ENCODE measurements at places on chromosomes 2 and 18.

GRCh38 chr2:96734880-96735583 lies 4.8 kb downstream of the LMAN2L start:
- DNase-seq, result no peak

DNA sequence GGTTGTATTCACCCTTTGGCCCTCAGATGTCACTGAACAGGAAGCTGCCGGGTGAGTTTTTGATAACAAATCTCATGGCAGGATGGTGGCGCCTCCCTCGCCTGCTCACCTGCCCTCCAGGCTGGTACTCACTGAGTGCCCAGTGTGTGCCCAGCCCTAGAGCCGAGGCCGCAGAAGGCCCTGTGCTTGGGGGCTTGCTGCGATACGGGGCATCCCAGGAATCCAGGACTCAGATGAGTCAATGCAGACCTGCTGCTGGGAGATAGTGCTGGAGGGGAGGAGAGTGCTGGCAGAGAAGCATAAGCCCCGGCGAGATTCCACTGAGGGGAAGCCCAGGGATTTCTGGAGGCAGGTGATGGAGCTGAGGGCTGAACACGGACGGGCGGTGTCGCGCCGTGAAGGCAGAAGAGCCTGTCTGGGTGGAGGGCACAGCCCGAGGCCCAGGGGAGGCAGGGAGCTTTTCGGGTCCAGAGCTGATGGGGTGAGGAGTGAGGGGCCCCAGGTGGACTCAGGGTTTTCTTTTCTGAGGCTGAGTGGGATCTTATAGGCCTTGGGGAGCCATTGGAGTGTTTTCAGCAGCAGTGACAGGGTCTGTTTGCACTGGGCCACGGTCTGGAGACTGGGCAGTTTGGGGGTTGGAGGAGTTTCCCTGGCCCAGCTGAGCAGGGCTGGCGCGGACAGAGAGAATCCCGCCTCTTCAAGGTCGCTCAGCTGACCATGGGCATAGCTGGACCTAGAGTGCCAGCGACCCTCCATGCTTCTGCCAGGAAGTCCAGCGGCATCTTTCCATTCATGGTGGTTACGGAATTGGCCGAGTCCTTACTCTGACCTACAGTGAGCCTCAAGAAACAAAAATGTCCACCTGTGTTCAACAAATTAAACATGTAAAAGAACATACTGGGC lies 35.5 kb downstream of the LDLRAD4 start:
- DNase-seq, result no peak

GRCh38 chr2:176637486-176638166 lies 368.4 kb downstream of the MTX2 start:
- DNase-seq, result no peak

GRCh38 chr2:113977660-113978523 lies 88.0 kb downstream of the ACTR3 start:
- DNase-seq, result no peak

GRCh38 chr2:99187011-99187410 lies 6.0 kb downstream of the MRPL30 start:
- no peak for DNase-seq

GRCh38 chr18:48422947-48423378 lies 13.8 kb upstream of the ZBTB7C start:
- no peak for DNase-seq

DNA sequence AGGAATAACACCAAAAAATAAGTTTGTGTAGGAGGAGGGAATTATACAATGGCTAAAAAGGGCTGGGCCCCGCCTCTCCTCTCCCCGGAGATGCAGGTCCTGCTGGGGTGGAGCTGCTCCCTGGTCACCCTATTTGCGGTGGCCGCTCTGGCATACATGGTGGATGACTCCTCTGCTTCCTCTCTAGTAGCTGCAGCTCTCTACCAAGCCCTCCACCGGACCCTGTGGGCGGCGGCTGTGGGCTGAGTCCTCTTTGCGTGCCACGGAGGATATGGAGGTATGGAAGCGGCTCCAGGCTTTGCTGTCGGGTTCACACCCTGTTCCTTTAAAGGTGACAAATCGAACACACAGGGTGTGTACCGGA lies 77.1 kb upstream of the SEC11C start:
- no peak for DNase-seq

DNA sequence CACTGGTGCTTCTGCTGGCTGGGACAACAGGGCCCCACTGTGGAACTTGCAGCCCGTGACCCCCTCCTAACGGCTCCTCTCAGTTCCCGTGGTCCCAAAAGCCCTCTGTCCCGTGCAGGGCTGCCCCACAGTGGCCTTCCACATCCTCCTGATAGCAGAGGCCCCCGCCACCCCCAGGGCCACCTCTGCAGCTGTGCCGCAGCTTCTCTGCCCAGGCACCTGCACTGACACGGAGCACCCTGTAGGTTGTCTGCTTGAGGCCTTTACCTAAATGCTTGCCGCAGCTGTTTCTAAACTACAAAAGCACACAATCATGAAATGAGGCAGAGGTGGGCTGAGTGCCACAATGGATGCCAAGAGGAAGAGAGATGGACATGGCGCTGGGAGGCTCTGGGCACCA lies 13.5 kb upstream of the GRHL1 start:
- no peak for DNase-seq

DNA sequence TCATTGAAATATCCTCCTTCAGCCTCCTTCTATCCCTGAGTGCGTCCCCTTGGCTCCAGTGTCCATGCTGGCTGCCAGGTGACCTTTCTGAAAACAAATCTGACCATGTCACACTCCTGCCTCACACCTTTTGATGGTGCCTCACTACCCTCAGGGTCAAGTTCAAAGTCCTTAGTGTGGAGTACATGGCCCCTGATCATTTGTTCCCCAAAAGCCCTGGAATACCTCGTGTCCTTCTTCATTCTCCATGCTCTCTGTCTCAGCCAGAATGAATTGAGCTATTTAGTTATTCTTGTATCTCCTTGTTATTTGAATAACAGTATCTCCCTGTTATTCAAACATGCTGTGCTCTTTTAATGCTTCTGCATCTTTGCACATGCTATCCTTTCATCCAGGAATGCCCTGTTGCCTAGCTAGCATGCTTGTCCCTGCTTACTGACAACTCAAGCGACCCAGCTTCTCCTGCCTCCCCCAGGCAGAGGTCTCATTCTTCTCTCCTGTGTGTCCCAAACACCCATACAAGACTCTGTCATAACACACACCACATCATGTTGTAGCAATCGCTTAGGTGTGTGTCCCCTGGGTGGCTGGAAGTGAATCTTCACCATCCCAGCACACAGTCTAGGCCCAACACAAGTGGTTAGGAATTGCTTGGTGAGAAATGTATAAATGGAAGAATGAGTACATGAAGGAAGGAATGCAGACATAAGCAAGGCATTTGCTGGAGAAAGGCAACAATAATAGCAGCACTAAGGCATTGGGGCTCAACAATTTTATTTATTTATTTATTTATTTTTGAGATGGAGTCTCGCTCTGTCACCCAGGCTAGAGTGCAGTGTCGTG lies 144.0 kb downstream of the DDX1 start:
- no peak for DNase-seq

GRCh38 chr2:98921062-98921461 lies 15.0 kb downstream of the CRACDL start:
- no peak for DNase-seq

- DNase-seq, result no peak
These were observed 128.2 kb downstream of the SS18 start for GRCh38 chr18:25962176-25962575.

DNA sequence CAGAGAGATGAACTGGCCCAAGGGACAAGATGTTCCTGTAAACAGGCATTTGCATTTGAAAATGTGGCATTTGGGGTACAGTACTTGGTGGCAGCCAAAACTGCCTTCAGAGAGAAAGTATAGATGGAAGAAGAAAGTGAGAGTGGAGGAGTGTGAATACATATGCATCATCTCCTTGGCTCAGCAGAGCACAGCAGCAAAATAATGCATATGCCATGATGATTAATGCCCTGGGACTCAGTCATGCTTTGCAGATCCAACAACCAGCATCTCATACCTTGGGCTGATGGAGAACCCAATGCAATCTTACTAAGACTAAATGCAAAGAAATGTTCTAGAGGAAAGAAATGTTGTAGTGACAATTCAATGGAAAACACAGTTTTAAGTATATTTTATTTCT lies 29.7 kb upstream of the CYTIP start:
- no peak for DNase-seq

DNA sequence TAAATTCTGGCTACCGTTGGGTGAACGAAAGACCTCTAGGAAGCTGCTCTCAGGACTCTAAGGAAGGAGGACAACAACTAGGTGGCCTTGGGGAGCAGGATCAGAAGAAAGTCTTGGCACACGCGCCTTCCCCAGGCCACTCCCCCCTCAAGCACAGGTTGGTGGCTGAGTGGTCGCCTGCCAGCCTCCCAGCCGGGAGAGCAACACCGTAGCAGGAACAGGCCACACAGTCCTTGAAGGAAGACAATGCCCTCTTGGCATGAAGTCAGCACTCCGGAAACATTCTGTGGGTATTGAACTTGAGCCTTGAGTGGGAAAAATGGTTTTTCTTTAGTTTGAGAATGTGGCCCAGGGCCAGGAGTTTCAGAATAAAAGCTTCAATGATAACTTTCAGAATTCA lies 87.4 kb upstream of the AGAP1 start:
- DNase-seq, result no peak

DNA sequence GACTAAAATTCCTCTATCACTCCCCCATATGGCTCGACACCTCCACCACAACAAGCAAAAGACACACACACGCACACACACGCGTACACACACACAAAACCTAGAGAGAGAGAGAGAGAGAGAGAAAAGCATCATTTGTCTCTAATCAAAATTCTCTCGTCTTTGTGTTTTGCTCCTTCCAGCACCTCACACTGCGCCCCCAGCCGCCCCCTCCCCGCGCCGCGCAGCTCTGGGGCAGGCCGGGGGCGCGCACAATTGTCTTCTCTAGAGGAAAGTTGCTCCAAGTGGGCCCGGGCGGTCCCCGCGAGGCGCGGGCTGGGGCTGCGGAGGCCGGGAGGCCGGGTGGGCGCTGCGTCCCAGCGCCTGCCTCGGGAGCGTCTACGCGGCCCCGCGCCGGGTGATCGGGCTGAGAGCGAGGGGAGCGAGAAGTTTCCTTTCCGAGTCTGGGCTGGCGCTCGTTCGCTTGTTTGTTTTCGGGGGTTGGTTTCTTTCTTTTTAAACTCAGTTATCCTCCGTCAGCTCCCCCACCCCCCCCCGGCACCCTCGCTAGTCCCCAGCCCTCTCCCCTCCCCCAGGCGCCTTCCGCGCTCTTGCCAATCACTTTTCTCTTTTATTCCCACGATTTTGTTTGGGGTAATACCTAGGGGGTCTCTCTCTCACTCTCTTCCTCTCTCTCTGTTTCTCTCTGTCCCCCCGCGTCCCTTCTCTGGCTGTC lies 4.1 kb downstream of the ZEB2 start:
- peak; percentile 23 for DNase-seq

GRCh38 chr2:30148850-30149249 lies 2.0 kb downstream of the YPEL5 start:
- DNase-seq, result no peak

GRCh38 chr2:241774419-241775222 lies 2.0 kb upstream of the GAL3ST2 start:
- no peak for DNase-seq

- no peak for DNase-seq
These were observed 44.3 kb upstream of the REL start for GRCh38 chr2:60837123-60837522.

GRCh38 chr2:8549942-8550341 lies 131.9 kb upstream of the ID2 start:
- DNase-seq, result no peak

GRCh38 chr2:114218383-114218782 lies 224.1 kb upstream of the DPP10 start:
- DNase-seq, result no peak

- DNase-seq, result no peak
These were observed 7.3 kb downstream of the TMX3 start for GRCh38 chr18:68707646-68708045.

GRCh38 chr2:195319548-195320412 lies 337.2 kb upstream of the SLC39A10 start:
- no peak for DNase-seq

DNA sequence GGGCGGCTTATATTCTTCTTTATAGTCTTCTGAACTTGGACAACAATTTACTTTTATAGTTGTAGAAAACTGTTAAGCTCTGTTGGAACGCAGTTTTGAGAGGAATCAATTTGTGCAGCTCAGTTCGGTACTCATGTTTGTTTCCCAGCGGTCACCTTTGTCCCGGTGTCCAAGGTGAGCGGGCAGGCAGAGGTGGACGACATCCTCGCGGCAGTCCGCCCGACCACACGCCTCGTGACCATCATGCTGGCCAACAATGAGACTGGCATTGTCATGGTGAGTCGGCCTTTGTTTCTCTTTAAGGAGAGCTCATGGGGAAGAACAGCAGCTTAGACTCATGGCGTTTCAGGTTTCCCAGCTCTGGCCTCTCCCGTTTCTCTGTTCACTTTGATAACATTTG lies 18.6 kb upstream of the ESPNL start:
- DNase-seq, result no peak

- DNase-seq, result no peak
These were observed 156.1 kb upstream of the MGAT5 start for GRCh38 chr2:134097740-134098139.

- no peak for DNase-seq
These were observed 67.3 kb downstream of the KYNU start for GRCh38 chr2:142944721-142945120.

GRCh38 chr2:72893594-72894319 lies 6.5 kb downstream of the SPR start:
- DNase-seq, result no peak

GRCh38 chr2:5539282-5540165 lies 152.7 kb upstream of the SOX11 start:
- DNase-seq, result no peak

- no peak for DNase-seq
These were observed 310.9 kb downstream of the DLGAP1 start for GRCh38 chr18:4144201-4144600.

DNA sequence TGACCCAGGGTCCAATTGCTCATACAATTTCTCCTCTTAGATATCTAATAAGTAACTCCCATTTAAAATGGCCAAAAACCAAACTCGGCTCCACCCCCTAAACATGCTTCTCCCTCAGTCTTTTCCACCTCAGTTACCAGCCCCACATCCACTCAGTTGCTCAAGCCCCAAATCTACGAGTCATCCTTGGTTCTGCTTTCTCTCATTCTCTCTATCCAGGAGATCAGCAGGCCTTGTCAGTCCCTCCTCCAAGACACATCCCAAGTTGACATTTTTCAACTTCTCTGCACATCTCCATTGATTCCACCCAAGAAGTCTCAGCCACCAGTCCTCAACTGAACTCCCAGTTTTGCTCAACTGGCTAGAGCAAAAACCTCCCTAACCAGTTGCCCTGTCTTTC lies 40.5 kb upstream of the RTN4 start:
- DNase-seq, result no peak
